ENCODE measurements at places on chromosomes 5 and 9. TPM values are rescaled to one million over a fixed set of nuclear protein-coding genes. Genes with fewer than 3 reads are reported as not detected.

TMEM167A gene
- total RNA-seq: 28.2 TPM

UBLCP1 gene
- 19.9 TPM for total RNA-seq

MLANA gene
- not detected for total RNA-seq

FBP1 gene
- total RNA-seq: not detected

LVRN gene
- total RNA-seq: not detected

NTRK2 gene
- 0.64 TPM for total RNA-seq

KCNV2 gene
- total RNA-seq: not detected

MARVELD2 gene
- total RNA-seq: 0.13 TPM

AQP3 gene
- 2.7 TPM for total RNA-seq

ADAM19 gene
- 25.7 TPM for total RNA-seq
